ENCODE measurements at places on chromosomes 3 and 15.

- DNase-seq = no peak
Observed at GRCh38 chr3:9280451-9281219, 31.2 kb upstream of the SRGAP3 start.

GRCh38 chr3:30448450-30449289 is 157.7 kb upstream of the TGFBR2 start:
- DNase-seq = no peak

DNA sequence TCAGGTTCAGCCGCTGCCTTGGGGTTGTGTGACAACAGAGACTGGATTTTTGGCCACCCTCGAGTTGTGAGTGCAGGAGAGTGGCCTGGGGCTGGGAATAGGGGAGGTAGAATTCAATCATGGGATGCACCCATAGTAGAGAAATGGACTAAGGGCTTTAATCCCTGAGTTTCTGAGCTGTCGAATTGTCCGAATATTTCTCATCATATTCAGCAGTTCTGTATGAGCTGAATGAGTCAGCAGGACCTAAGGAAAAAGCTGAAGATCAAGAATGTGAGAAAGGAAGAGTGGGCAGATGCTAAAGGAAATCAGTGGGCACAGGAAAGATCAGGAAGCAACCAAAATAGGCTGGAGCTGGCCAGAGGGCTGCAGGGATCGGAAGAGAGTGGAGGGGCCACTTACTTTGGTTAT is 44.4 kb upstream of the SACM1L start:
- no peak for DNase-seq

- peak; percentile 84 for DNase-seq
Observed at GRCh38 chr3:10008588-10009344, 17.5 kb upstream of the FANCD2 start.

DNA sequence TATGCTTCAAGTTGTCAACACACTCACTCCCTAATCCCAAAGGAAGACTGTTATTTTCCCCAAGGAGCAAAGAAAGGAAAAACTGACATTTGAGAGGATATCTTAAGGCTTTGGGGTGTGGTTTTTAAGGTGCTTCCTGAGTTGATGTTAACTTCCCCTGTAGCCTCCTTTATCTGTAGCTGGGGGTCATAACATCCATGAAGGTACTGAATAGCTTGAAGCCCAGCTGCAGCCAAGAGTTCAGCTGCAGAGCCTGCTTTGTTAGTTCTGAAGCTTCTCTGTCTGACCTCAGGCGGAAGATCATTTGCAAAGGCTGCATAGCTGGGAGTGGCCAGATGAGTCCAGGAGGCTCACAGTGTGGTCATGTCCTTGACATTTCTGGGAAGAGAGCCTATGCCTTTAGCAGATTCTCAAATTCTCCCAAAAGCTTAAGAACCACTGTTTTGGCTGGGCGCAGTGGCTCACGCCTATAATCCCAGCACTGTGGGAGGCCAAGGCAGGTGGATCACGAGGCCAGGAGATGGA is 165.4 kb downstream of the SV2B start:
- no peak for DNase-seq

DNA sequence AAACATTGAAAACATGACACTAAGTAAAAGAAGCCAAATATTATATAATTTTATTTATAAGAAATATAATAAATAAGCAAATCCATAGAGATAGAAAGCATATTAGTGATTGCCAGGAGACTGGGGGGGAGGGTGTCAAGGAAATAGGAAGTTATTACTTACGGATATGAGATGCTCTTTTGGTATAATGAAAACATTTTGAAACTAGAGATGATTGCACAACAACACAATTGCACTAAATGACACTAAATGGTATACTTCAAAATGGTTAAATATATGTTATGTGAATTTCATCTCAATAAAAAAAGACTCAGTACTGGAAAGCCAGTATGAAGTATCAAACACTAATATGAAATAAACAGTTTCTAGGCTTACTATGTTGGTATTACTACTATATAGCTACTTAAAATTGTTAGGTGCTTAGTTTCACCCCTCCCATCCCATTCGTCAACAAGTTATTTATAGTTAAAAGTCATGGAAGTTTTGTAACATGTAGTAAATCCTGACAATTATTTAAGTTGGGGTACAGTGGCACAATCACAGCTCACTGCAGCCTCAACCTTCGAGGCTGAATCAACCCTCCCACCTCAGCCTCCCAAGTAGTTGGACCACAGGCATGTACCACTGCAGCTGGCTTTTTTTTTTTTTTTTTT is 43.7 kb downstream of the STAG1 start:
- no peak for DNase-seq

DNA sequence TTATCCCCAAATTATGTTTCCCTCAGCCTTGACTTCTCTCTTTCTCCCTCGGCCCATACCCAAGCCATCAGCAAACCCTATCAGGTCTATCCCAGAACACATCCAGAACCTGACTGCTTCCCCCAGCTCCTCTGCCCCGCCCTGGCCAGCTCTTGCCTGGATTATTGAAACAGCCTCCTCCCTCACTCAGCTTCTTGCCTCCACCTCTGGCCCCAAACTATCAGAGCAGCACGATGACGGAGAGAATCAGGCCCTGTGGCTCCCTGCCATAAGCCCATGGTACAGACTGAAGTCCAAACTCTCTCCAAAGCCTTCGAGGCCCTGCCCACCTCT is 105.3 kb upstream of the LINGO1 start:
- no peak for DNase-seq

- no peak for DNase-seq
Observed at GRCh38 chr15:41512512-41512939, 1.1 kb downstream of the LTK start.

- no peak for DNase-seq
Observed at GRCh38 chr3:11650391-11650790, 6.7 kb upstream of the VGLL4 start.

- DNase-seq = no peak
Observed at GRCh38 chr3:71225951-71226564, 357.5 kb downstream of the FOXP1 start.

- DNase-seq = no peak
Observed at GRCh38 chr3:9399746-9400145, 2.3 kb downstream of the SETD5 start.

GRCh38 chr15:92629276-92629974 is 26.1 kb downstream of the FAM174B start:
- peak; percentile 36 for DNase-seq

GRCh38 chr15:88896333-88897033 is 1.1 kb upstream of the HAPLN3 start:
- DNase-seq = no peak

- no peak for DNase-seq
Observed at GRCh38 chr3:128077202-128077624, 25.0 kb downstream of the SEC61A1 start.

DNA sequence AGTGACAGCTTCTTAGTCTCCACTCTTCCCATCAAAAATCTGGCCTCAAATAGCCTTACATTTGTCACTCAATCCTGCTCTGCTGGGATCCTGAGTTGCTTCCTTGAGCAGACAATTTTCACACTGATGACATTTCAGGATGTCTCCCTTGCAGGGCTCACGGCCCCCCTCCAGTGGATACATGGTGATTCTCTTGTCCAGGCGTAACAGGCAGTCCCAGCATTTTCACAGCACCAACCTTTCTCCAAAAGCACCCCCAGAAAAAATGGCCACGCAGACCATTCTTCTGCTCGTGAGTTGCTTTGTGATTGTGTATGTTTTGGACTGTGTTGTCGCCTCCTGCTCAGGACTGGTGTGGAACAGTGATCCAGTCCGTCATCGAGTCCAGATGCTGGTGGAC is 47.4 kb upstream of the WNT7A start:
- no peak for DNase-seq

- no peak for DNase-seq
Observed at GRCh38 chr3:45140141-45140769, 5.9 kb downstream of the CDCP1 start.

DNA sequence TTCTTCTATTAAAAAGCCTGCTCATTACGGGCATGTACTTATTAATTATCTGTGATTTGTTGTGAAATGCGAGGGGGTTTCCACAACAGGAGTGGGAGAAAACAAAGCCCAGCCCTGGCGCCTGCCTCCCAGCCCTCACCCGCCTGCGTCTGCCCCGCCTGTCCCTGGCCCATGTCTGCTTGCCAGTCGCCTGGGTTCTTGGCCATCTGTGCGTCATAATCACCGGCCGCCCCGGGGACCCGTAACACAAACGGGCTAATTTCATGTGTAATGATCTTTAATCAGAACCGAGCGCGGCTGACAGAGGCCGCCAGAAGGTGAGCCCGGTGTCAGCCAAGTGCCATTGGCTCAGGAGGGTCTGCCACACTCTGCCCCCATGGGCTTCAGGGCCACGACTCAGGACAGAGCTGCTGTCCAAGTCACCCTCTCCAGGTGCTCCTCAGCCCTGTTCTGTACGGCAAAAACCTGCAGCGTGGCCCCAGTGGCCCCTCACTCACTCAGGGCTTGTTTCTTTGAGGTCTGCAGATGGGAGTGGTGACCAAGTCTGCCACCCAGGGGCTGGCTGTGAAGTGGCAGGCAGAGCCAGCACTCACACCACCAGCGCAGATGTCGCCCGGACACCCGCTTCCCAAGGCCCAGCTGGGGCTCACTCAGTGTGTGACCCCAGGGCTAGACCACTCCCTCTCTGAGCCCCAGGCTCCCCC is 28.8 kb upstream of the TMEM115 start:
- DNase-seq = no peak

DNA sequence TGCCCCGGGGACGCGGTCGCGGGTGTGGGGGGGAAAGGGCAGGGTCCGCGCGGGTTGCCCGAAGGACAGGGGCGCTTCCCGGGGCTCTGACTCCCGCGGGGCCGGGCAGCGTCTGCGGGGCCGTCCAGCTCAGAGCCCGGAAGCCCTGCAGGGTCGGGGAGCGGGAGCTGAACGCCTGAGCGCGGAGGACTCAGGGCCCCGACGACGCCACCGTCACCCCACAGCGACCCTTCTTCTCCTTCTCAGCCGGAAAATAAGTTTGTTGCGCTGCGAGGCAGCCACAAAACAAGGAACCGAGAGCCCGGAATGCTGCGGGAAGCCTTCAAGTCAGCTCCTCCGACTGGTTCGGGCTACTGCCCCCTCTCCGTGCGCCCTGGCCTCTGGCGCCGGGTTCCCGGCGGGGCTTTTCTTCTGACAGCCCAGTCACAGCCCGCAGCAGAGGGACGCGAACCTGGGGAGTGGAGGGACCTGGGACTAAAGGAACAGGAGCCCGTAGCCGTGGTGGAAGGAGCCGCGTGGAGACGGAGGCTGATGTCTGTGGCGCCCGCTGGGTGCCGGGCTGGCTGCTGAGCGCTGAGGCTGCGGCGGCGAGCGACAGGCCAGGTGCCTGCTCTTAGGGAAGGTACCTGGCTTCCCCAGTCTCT is 484 bp downstream of the CNTN4 start:
- no peak for DNase-seq

Measured in stimulated activated CD4-positive, alpha-beta T cell treated with anti-CD3 and anti-CD28 coated beads, Interleukin-4, amount 100 ng/mL, for 24 hours (primary cell).